ENCODE measurements at places on chromosomes 4 and X.

- no peak for DNase-seq
Measured at GRCh38 chr4:120557372-120557771, 365.2 kb downstream of the PRDM5 start.

DNA sequence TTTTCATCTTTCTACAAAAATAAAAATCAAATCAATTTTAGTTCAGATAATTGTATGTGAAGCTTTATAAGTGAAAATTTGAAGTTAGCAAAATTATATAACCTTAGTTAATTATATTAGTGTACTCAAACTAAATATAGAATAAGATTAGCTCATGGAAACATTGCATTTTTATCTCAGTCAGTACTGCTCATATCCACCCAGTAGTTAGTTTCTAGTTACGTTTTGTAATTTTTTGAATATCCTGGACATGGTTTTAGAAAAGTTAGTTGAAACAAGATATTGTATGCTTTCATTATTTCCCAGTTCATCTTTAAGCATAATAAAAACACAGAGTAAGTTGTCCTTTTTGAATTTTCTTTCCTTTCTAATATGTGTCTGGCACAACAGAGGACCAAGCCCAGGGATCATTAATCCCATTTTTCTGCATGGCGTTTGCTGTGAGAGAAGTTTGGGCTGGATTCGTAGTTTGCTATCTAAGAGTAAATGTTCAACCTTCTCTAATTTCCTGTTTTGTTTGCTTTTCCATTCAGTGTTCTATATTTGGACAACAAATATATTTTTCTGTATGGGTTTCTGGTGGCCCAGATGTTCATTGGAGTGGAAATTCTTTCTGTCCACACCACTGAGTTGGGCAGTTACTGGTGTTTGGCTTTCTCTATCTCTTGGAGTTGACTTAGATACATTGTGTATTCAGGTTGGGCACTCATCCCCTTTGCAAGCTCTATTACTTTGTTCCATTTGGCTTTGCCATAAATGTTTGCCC lies 12.1 kb downstream of the TBL1X start:
- DNase-seq, result no peak

GRCh38 chrX:1564750-1565683 lies 26.4 kb upstream of the AKAP17A start:
- no peak for DNase-seq

- no peak for DNase-seq
Measured at GRCh38 chrX:112137276-112137675, 54.7 kb upstream of the TRPC5 start.

DNA sequence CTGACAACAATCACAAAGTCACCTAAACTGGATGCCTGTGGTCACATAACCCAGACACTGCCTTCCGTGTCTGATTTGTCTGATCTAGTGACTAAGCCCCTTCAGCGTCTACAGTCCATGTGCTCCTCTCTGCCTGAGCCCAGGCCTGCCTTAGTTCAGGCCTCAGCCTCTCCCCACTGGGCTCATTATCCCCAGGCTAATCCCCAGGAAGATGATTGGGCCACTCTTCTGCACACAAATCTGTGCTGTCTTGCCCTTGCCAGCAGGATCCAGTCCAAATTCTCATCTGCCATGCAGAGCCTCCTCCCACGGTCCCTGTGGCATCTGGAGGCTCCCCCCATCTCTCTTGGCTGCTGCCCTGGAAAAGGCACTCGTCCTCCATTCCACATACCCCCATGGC lies 96.5 kb downstream of the SLC2A9 start:
- no peak for DNase-seq

GRCh38 chr4:58734030-58734674 lies 1624.0 kb upstream of the IGFBP7 start:
- DNase-seq, result no peak

- DNase-seq, result no peak
Measured at GRCh38 chrX:47200385-47201150, 6.9 kb downstream of the UBA1 start.

Measured in OCI-LY7 (cell line).